ENCODE measurements at places on chromosomes 5 and 9.

DNA sequence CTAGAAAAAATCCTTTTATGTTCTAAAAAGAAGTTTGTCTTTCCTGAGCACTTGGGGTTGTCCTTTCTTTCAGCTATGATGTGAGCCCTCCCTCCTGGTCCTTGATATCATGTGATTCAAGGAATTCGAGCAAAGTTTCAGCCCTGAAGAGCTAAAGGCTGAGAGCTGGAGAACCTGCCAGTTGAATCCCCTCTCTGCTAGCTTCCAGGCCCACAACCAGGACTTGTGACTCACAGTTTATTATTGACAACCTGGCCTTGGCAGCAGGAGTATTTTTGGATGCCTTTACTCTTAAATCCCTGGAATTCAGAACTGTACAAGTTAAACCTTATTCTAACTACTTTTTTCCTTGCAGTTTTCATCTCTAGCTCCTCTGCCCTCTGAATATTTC is 182.8 kb downstream of the SPOCK1 start:
- DNase-seq: no peak

DNA sequence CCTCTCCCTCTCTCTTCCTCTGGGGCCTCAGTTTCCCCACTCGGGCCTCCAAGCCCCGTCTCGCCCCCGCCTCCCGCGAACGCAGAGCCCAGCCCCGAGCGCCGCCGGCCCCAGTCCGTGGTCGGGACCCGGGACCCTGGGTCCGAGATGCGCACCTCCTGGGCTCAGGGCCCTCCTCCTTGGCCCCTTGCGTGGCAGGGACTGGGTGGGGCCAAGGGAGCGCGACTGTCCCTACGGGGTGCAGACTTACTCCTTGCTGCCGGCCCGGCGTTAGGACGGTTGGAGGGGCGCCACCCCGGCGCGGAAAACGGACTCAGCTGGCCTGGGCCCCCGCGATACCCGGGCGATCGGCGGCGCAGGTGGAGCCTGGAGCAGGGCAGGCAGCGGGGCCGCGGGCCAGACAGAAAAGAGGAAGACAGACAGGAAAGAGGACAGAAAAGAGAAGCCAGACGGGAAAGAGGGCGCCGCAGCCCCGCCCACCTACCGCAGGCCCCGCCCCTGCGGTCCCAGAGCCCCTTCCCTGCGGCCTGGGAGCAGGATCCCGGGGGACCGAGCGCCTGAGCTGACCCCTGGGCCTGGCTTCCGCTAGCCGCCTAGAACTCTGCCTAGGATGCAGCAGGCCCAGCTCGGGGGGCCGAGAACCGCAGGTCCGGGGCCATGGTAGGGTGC is at the start of gene GBGT1:
Gene GBGT1, minus strand, starts transcription at position 411 of the 669 bp plus-strand sequence. CDS start 1,502 bp downstream, outside the sequence.
- DNase-seq: no peak

DNA sequence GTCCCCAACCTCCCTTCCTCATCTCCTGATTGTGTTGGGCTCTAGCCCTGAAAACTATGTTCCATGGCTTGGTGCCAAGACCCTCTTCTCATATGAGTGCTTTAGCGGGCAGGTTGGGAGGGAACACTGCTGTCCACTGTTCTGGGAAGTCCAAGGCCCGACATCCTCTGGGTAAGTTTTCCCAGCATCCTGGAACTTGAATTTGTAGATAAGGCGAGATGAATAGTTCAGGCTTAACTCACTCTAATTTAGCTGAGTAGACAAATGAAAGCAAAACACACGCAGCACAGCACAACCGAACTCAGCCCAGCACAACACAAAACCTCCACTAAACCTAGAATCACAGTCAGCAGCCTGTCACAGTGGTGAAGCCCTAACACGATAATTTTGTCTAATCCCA is 95.3 kb upstream of the SLC28A3 start:
- DNase-seq: no peak

GRCh38 chr9:134946663-134947062 is 29.0 kb upstream of the FCN1 start:
- no peak for DNase-seq

DNA sequence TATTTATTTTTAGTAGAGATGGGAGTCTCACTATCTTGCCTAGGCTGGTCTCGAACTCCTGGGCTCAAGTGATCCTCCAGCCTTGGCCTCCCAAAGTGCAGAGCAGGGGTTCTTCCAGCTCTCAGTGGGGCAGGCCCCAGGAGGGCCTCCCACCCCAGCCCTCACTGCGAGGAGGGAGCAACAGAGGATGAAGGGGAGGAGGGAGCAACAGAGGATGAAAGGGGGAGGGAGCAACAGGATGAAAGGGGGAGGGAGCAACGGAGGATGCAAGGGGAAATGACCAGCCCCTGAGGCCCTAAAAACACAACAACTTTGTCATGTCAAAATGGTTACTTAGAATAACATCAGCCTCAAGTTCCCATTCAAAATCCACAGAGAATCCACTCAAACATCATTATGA is 10.0 kb downstream of the TRIM14 start:
- DNase-seq: no peak

GRCh38 chr5:102800427-102800826 is 45.3 kb downstream of the PAM start:
- DNase-seq: no peak

DNA sequence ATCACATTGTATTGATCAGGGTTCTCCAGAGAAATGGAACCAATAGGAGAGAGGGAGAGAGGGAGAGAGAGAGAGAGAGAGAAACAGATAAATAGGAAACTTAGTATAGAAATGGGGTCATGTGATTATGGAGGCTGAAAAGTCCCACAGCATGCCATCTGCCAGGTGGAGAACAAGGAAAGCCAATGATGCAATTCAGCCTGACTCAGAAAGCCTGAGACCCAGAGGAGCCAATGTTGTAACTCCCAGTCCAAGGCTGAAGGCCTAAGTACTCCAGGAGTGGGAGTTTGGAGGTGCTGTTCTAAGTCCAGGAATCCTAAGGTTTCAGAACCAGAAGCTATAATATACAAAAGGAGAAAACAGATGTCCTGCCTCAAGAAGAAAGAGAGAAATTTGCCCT is 48.4 kb upstream of the ISOC1 start:
- DNase-seq: no peak

GRCh38 chr9:90408659-90409058 is 234.0 kb downstream of the DIRAS2 start:
- no peak for DNase-seq

DNA sequence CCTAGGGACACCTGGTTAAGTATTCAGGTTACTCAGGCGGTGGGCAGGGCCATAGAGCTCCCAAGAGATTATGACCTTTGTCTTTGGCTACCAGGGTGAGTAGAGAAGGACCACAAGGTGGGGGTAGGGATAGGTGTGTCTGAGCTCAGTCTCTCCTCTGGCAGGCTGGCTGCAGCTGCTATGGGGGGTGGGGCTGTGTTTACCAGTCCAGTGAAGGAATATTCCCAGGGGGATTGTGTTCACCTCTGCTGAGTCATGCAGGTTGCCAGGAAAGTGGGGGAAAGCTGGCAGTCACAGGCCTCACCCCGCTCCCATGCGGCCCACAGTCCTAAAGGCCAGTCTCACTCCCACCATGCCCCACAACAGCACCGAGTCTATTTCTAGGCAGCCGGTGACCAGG is 53.6 kb upstream of the POU5F2 start:
- DNase-seq: no peak

- DNase-seq: no peak
Measured at GRCh38 chr5:9265441-9266287, 280.2 kb downstream of the SEMA5A start.

Measured in NCI-H187 (cell line).